ENCODE measurements at places on chromosomes 3 and 15. TPM values are rescaled to one million over a fixed set of nuclear protein-coding genes. Genes with fewer than 3 reads are reported as not detected.

- DNase-seq, result peak; percentile 49
Observed at GRCh38 chr3:113495035-113495434, 19.9 kb downstream of the SPICE1 start.

- DNase-seq, result no peak
Observed at GRCh38 chr3:151425627-151426340, 35.1 kb downstream of the IGSF10 start.

DNA sequence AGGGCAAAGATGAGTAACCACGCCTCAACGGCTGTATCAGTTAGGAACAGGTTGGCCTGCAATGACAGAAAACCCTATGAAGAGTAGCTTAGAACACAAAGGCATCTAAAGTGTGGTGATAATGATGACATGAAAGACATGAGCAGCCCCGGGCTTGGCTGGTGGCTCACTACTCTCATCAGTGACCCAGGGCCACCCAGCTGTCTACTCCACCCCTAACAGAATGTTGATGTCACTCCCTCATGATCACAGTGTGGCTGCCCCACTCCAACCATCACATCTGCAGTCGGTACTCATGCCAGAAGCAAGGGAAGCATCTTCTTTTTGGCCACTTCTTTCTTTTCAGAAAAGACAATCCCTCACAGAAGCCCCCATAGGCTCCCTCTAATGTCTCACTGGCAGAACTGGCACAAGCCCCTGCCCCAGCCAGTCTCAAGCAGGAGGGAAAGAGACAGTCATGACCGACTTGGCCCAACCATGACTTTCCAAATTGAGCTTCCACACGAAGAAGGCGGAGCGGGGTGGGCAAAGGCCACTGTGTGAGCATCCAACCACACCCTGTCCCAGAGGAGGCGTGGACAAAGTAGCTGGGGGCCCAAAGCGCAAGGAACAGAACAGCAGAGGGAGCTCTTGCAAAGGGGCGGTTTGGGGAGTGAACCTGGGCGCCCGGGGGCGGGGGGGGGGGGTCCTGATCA lies 72.0 kb upstream of the IQSEC1 start:
- DNase-seq, result no peak

The LYZL4 gene
- not detected for total RNA-seq

DNA sequence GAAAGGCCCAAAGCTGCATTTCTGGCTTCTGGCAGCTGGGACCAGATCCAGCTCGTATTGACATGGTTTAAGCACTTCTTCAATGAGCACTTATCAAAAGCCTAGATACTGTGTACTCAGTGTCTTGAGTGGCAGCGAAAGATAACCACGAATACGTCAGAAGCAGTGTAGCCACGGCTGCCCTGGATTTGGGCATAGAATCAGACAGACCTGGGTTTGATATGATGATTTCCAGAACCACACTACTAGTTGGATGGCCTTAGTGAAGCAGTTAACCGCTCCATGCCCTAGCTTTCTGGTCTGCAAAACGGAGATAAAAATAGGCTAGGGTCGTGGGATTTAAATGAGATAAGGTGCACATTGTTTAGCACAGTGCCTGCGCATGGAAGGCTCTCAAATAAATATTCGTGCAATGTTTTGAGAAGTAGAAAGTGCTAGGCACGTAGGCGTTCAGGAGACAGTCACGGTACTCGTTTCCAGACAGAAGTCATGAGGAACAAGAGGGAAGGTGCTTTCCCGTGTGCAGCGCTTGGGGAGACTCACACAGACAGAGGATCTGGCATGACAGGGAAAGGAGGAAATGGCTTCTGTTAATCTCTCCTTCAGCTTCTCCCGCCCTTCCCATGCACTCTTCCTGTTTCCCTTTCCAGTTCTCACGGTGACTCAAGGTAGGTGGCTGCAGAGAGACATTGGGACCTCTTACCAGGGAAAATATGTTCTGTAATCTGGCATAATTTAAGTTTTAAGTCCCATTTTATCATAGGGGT lies 70.3 kb downstream of the CCNL1 start:
- DNase-seq, result peak; percentile 64

The TMEM45A gene
- 9.2 TPM for total RNA-seq

The PPP1R14D gene
- not detected for total RNA-seq

DNA sequence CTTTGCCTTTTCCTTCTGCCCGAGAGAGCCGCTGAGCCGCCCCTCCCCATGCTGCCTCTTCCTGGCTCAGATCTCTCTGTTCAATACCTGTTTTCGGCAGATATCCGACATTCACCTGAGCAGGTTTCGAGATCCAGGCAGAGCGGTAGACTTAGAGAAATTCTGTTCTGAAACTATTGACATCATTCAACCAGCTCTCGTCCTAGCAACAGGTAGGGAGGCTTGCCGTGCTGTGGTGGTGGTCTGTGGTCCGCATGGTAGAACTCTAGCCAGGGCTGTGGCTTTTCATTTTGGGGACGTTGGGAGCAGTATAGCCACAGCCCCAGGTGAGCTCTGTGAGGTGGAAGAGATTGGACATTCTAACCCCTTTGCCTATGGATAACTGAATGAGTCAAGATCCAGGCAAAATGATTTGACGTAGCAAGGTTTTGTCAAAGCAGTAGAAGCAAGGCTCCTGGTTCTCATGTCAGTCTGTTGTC lies 810 bp downstream of the TMEM62 start:
- DNase-seq, result no peak

The IGSF11 gene
- total RNA-seq, result 2.0 TPM

The SPSB4 gene
- total RNA-seq, result 0.47 TPM

GRCh38 chr15:71791975-71792374 lies 18.4 kb upstream of the NR2E3 start:
- no peak for DNase-seq

GRCh38 chr3:34842706-34843480 lies 796.4 kb upstream of the ARPP21 start:
- DNase-seq, result no peak

DNA sequence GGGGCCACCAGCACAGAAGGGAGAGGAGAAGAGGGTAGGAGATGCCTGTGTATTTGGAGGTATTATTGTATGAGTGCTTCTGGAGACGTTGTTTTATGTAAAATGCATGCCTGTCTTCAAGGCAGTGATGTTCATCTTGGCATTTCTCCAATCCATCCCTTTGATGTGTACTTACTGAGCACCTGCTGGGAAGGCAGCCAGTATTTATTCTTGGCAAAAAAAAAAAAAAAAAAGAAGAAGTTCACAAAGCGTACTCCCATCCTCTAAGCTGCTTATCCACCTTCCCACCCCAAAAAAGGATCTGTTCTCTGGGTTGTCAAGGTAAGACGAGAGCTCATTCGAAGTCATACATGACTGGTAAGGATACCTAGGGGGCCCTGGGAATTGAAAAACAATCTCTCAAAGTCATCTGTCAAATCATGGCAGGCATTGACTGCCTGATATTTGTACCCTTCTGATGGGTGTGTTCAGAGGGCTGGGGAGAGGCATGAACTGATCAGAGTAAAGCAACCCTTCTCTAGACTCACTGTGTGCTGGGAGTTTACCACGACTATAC lies 30.0 kb upstream of the SLC6A1 start:
- no peak for DNase-seq

GRCh38 chr3:13801361-13802204 lies 78.3 kb downstream of the WNT7A start:
- no peak for DNase-seq

The CHST2 gene
- total RNA-seq, result 8.1 TPM

- DNase-seq, result no peak
Observed at GRCh38 chr3:99128725-99129505, 227.4 kb upstream of the DCBLD2 start.

- DNase-seq, result no peak
Observed at GRCh38 chr15:36832774-36833463, 253.5 kb downstream of the CDIN1 start.

- DNase-seq, result no peak
Observed at GRCh38 chr3:148873270-148873927, 8.3 kb downstream of the CPA3 start.

DNA sequence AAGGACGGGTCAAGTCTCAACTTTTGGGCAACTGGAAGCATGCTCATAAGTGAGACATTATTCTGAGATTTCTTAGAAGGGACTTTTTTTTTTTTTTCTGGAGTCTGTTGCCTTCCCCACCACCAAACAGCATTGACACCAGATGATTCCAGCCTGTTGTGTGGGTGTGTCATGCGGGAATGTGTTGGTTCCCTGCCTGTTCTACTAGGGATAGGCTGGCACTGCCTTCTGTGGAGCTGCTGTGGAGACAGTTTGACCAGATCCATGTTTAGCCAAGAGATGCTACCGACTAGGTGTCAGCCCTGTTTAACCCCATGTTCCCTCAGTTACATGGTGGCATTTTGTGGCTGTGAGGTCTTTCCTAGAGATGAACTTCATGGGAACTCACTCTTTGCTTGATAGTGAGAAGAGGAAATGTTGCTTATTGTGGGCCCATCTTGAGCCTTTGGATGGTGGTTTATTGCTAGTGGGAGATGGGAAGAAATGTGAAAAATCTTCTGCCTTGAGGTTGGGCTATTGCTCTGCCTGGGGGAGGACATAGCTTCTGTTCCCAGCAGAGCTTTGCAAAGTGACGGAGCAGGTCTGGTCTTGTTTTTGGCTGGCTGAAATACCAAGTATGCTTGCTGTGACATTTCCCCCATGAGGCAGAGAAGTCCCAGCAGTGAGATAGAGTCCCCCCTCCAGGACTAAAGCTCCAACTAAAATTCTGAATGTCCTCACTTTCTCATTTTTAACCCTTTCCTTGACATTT lies 31.3 kb downstream of the TRAK1 start:
- peak; percentile 27 for DNase-seq

The CNTN3 gene
- total RNA-seq, result 24.5 TPM

The CD80 gene
- 0.26 TPM for total RNA-seq

DNA sequence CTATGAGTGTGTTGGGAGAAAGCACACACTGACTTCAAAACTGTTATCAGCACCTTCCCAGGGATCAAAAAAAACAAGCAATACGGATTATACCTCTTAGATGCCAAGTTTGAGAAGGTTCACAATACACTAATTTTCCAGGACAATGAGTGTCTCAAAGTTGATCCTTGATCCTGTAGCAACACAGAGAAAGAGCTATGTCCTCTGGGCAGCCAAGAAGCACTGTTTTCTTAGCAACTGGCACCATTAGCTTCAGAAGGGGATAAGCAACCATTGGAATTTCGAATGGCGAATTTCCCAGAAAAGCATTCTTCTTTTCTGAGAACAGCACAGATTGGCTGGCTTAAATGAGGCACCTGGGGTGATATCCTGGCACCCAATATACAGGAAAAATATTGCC lies 270.3 kb upstream of the RORA start:
- DNase-seq, result no peak

Measured in ureter (tissue), 1 donor.